ENCODE measurements at places on chromosomes 12 and 14.

DNA sequence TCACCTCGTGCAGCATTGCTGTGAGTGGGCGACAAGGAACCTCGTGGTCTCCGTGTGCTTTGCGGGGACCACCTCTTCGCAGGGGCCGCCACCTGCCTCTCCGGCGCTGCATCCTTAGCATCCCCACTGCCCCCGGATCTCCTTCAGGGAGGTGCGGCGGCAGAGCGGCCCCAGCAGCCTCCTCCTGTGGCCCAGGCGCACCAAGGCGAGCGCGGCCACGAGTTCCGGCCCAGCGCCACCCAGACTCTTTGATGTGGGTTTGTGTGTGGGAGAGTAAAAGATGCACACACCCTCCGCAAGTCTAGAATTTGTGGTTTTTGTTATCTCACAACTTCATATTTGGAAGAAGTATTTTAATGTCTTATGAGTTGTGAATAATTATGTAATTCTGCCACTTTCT, 118.8 kb upstream of the DIO3 start:
- DNase-seq = peak; percentile 23

DNA sequence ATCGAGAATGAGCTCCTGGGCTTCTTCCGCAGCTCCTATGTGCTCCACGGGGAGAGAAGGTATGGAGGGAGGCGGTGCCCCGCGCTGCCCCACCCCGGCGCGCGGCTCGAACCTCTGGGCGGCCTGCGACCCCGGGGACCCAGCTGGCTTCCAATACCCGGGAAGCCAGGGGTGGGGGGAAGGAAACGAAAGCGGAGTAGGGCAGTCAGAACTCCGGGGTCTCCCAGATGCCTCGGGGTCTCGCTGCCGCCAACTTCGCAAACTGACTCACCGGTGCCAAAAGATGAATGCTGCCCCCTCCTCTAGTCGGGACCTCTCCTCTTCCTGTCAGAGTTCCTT, 1.3 kb downstream of the TRHDE start:
- DNase-seq = no peak

DNA sequence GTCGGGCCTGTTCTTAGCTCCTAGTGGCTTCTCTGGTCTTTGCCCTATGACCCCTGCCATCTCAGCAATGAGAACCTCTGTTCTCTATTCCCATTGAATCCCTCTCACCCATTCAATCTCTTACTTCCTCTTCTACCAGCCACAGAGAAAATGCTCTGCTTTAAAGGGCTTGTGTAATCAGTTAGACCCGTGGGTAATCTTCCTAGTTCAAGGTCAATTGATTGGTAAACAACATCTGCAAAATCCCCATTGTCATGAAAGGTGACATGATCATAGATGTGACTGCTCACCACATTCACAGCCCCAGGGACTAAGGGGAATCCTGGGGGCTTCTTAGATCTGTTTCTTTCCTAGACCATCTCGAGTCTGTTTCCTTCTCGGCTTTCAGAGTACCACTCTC, 7.2 kb upstream of the CCDC197 start:
- DNase-seq = no peak

GRCh38 chr14:75138492-75138891, 11.6 kb upstream of the NEK9 start:
- no peak for DNase-seq

GRCh38 chr14:35289623-35290022, 2.6 kb upstream of the PSMA6 start:
- DNase-seq = no peak

DNA sequence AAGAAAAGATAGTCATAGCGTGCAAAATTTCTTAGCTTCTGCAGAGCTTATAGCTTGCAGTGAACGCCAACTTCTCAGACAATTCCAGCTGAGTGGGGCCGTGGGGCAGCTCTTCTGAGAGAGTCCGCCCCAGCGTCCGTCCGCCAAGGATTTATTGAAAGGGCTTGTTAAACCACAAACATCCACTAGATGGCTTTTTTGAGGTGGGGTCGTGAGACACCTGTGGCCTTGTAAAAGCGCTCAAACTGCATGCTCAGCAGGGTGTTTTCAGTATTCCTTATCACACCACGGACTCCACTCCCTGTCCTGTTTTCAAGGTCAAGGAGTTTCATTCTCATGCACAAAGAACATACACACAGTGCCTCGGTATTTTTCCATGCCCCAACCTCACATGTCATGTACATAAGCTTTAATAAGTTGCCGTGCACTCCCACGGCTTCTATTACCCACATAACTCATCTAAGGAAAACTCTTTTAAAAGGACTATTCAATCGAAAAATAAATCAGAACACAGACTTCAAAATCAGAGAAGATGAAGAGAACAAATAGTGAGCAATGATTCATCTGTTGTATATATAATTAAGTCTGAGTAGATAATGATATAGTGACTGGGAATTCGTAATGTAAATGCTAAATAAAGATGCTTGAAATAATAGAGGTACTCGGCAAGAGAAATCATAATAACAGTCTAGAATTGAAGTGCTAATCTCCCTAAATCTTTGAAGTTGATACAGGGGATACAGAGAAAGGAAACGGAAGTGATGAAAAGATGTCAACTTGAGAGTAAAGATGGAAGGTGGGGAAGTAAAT, 46.7 kb downstream of the WBP11 start:
- no peak for DNase-seq

DNA sequence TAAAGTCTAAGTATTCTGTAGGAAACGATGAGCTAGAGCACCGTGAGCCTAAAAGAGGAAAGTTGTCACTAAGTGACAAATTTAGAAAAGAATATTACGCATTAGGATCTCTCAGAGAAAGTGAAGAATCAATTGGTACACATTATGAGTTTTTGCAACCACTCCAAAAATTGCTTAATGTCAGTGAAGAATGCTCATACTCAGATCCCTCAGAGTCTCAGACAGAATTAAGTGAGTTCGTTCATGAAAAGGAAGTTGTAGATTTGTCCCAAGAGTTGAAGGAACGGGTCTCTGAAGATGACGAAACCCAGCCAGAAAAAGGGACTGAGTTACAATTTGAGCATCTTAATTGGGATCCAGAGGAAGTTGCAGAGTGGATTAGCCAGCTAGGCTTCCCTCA, 1.5 kb downstream of the SAMD15 start:
- DNase-seq = no peak

DNA sequence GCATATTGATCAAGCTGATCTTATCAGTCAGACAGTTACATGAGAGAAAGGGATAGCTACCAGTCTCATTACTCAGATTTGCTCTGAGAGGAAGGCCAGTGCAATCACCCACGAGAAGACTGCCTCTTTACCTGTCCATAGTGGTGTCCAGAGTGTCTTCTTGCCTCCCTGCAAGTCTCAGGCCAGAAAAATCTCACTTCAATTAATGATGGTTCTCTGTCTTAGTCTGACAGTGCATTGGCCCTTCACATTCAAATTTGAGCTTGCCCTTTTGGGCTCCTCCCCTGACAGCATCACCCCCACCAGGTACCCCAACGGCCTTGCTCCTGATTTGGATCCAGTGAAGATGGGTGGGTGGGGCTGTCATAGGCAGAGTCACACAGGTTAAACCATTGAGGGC, at the start of gene AICDA:
AICDA (minus strand) TSS at position 231 of the 400 bp plus-strand sequence; CDS start at position 139, 92 bp downstream.
- DNase-seq = no peak

DNA sequence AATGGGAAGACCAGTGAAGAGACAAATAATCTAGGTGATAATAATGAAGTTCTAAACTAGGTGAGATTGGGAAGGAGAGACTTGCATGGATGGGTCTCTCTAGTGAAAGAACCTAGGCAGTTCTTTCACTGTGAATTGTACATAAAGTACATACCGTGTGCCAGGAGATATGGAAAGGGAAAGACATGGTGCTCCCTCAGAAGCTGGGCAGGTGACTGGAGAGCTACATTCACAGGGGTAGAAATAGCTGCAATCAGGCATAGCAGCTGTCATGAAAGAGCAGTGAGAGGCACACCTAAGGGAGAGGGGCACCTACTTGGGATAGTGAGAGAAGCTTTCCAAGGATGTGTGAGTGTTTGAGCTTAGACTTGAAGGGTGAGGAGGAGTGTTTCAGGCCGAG, 9.3 kb downstream of the STK38L start:
- no peak for DNase-seq

GRCh38 chr14:61752626-61753025, 9.6 kb upstream of the SNAPC1 start:
- DNase-seq = no peak

- no peak for DNase-seq
These were observed 214.4 kb upstream of the DIO2 start for GRCh38 chr14:80425686-80426085.

DNA sequence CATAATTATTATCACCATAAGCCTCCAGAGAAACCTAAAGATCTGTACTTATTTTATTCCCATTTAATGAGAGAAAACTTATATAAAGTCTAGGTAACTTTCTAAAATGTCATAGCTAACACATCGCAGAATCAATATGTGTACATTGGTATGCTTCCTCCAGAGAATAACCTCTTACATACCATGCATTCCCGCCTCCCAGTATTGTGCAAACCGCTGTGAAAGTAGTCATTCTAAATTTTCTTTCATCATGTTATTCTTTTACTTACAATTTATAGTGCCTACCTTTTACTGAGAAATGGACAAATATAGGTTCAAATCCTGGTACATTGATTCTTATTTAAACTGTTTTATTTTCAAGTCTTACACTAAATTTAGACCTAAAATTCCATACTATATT, 463.4 kb downstream of the LRFN5 start:
- DNase-seq = no peak

DNA sequence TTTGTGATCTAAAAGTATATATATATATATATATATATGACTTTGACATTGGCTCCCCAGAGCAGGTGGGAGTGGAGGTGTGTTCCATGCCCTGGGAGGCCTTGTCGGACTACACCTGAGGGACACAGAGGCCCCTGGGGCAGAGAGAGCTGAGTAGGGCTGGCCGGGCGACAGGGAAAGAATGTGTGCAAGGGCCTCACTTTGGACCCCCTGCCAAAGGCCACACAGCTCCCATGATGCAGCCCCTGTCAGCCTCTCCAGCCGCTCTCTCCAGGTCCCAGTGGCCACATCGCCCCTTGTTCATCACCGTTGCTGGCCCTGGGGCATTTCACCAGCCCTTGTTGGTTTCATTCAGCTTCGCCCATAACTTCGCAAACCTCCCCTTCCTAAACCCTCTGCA, 123.9 kb downstream of the BCL11B start:
- DNase-seq = no peak

DNA sequence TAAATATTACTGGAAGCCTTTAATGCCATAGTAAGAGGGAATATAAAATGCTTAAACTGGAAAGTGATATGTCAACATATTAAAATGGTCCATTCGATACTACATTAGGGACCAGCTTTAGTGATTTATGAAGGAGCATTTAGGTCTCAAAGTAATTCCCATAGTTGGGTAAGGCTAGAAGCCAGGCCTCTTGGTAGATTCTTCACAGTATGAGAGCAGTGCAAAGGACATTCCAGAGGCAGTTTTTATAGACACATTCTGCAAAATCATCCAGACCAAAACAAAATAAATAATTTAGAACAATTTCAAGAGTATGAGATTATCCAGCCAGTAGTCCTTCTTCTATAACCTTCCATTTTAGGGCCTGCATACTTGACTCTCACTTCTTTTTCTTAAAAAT, 142.6 kb upstream of the PDZRN4 start:
- no peak for DNase-seq

DNA sequence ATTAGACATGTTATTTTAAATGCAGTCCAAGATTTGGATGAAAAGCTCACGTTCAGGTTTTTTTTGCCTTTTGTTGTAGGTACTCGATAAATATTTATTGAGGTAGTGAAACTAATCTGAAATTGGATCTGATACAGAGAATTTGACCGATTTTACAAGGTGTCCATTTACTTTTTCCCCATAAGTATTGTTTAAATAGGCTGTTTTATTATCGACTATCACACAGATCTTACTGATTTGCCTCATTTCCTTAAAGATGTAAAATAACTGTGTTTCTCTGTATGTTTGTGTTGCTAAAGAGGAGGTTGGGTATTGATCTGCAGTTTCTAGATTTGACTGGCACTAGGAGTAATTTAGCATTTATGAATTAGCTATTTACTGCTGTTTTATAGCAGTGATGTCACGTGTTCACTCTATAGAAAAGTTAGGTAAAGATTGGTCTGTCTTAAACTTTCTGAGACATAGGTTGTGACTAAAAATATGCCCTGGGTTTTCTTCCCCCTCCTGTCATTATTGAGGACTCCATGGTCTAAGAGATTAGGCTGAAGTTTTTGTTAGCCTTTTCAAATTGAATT, 3.5 kb downstream of the RAP1B start:
- no peak for DNase-seq

GRCh38 chr12:108751821-108752220, 20.5 kb upstream of the CORO1C start:
- no peak for DNase-seq

DNA sequence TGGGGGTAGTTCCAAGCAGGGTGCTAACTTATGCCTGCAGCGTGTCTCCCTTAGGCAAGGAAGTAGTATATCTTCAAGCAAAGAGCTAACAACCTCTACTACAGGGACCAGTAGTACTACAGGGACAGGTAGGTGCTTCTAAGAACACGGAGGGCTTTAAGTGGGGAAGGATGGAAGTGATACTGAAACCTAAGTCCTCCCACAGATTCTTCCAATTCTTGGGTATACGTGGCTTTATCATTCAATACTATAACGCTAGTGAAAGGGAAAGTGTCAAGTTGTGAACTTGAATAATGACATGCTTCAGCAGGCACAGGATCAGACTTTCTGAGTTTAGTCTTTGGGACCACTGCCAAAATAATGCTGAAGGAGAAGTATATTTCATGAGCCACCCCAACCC, 241.7 kb downstream of the CEP128 start:
- no peak for DNase-seq

DNA sequence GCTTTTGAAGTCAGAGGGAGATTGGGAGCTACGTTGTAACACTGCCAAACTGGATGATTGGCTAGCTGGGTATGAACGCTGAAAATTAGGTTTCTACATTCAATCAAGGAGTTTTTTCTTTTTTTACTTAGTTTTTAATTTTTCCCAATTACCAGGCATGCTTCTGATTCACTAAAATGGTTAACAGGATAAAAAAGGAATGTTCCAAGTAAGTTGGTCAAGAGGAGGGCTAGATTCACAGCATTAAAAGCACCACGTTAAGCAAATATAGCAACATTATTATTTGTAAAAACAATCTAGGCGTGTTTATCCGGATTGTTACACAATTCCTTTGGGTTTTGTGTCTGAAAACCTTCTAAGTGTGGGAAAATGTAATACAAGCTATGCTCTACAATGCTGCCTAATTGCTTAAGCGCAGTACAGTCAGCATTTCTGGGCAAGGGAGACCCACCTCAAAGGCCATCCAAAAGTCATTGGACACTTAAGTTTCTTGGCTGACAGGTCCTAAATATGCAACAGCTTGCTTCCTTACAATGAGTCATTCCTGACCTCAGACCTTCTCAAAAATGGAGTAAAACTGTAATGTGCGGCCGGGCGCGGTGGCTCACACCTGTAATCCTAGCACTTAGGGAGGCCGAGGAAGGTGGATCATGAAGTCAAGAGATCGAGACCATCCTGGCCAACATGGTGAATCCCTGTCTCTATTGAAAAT, 1.2 kb downstream of the RPLP0 start:
- DNase-seq = no peak

DNA sequence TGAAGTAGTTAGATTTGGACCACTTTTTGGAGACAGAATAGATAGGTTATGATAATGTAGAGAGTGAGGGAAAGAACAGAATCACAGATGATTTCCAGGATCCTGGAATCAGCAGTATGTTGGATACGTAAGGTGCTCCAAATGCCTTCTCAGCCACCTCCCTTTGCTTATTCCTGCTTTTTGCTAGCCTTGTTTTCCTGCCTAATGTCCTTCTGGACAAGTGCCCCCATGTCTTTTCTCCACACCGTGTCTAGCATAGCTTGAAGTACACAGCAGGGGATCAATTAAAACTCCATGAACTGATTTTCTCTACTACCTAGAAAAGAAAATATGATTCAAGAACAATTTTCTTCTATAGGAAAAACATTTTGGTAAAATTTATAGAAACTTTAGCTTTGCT, 144.0 kb downstream of the SYT1 start:
- no peak for DNase-seq

Data from activated CD4-positive, alpha-beta T cell treated with anti-CD3 and anti-CD28 coated beads for 1 hour (primary cell).